ENCODE measurements at places on chromosomes 1 and 21.

DNA sequence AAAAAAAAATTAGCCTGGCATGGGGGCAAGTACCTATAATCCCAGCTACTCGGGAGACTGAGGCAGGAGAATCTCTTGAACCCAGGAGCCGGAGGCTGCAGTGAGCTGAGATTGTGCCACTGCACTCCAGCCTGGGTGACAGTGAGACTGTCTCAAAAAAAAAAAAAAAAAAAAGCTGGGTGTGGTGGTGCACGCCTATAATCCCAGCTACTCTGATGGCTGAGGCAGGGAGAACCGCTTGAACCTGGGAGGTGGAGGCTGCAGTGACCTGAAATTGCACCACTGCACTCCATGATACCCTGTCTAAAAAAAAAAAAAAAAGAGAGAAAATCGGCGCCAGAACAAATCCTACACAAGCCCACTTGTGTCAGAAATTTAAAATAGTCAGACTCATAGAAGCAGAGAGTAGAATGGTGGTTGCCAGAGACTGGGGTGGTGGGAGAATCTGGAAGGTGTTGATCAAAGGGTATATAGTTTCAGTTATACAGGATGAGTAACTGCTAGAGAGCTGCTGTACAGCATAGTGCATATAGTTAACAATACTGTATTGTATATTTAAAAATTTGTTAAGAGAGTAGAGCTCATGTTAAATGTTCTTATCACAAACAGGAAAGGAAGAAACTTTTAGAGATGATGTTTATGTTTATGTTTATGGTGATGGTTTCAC, 9.6 kb downstream of the DIP2A start:
- DNase-seq: no peak

DNA sequence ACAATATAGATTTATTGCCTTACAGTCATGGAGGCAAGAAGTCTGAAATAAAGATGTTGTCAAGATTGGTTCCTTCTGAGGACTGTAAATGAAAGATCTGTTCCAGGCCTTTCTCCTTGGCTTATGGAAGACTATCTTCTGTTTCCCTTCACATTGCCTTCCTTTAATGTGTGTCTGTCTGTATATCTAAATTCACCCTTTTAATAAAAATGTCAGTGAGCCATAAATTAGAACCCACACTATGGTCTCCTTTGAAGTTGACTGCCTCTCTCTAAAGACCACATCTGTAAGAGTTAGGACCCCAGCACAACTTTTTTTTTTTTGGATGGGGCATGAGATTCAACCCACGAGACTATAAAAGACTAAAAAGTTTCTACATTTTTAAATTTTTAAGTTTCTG, 305.8 kb downstream of the KCNT2 start:
- no peak for DNase-seq

DNA sequence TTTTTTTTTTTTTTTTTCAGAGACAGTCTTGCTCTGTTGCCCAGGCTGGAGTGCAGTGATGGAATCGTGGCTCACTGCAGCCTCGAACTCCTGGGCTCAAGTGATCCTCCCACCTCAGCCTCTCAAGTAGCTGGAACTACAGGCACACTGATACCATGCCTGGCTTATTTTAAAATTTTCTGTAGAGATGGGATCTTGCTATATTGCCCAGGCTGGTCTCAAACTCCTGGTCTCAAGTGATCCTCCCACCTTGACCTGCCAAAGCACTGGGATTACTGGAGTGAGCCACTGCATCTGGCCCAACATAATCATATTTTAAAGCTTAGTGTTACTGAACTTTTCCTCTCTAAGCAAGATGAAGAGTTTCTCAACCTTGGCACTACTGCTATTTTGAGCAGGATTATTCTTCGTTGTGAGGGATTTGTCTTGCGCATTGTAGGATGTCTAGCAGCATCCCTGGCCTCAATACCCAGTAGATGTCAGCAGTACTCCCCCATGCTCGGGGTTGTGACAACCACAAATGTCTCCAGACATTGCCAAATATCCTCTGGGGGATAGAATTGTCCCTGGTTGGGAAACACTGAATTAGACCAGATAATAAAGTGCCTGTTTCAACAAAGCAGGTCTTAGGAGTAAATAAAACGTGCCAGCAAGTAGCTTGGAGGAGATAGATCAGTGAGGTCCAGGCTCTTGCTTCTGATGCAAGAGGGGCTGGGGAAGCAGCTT, 15.1 kb upstream of the THRAP3 start:
- DNase-seq: no peak

DNA sequence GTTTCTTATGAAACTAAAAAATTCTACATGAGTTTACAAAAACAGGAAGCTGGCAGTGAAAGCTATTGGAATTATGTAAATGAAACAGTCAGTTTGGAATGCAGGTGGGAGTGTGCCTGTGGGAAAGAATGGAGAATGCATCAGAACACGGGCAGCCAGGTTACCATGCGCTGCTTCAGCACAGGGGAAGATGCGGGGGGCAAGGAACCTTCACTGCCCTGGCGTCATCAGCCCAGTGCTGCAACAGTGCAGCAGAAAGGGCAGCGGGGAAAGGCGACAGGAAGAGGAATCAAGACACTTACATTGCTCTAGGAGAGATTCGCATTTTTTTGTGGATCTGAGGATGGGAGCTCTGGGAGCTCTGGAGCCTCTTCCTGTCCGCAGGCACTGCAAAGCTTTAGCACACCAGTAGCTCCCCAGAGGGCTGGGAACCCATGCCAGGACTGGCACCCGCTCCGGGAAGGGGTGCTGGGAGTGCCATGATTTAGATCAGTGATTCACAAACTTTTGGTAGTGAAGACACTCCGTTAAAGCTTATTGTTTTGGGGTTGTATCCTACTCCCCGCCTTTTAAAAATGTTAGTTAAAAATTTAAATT, 64.1 kb upstream of the WDR26 start:
- peak; percentile 96 for DNase-seq

DNA sequence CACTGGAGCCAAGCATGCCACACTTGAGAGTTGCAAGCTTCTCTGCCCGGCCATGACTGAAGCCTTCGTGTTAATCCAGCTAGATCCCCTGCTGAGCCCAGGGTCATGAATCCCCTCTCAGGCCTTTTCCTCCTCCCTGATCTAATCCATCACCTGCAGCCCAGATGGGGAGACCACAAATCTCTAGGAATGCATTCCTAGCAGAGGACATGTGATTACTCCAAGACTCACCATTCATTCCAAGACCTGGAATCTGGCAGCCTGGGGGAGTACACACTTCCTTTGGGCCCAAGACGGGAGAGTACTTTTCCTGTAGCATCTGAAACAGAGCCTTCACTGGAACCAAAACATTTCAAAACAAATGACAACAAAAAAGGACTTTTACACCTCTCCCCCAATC, 269.3 kb upstream of the NFIA start:
- DNase-seq: no peak

DNA sequence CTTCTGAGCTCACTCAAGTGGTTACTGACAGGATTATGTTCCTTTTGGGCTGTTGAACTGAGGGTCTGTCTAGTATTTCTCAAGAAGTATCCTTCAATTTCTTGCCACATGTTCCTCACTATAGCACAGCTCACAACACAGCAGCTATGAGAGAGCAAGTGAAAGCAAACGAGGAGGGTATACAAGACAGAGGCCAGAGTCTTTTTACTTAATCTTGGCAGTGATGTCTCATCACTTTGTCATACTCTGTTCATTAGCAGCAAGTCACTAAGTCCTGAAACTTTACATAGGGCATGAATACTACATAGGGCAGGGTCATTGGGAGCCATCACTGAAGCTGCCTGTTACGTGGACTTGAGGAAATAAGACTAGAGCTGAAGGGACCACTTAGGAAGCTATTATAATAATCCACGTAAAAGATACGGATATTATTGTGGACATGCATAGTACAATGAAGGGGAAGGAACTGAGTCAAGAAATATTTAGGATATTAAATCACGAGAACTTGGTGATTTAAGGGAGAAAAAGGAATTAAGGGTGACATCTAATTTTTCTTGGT, 63.7 kb downstream of the SLC30A7 start:
- DNase-seq: no peak

- DNase-seq: no peak
These were observed 44.1 kb downstream of the SMYD3 start for GRCh38 chr1:246462986-246463385.

DNA sequence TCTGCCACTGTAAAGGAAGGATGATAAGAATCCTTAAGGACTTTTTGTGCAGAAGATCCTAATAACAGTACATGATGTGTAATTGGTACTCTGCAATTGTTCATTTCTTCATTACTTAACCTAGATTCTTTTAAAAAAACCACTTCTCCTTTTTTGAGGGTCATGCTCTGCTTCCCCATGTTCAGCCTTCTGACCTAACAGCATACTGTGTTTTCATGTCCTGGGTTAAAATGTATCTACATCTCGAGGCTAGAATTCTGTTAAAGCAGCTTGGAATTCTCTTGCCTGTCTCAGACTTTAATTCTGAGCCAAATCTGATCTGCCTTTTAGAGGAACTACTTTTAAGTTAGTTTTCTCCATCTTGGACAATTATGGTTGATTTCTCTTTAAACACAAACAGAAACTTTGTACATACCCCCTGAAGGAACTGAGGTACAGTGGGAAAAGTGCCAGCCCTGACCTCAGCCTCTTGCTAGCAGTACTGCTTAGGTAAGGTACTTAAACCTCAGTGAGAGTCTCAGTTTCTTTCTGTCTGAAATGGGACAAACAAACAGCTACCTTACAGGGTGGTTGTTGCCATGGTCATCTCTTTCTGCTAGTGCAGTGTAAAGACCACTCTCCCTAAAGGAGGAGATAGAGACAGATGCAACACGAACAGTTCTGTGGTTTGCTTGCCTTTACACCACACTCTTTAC, 103.2 kb upstream of the DYNLT5 start:
- peak; percentile 31 for DNase-seq

GRCh38 chr1:45002650-45003645, 8.2 kb downstream of the HECTD3 start:
- no peak for DNase-seq

GRCh38 chr1:63987014-63987627, 213.3 kb downstream of the ROR1 start:
- DNase-seq: no peak

DNA sequence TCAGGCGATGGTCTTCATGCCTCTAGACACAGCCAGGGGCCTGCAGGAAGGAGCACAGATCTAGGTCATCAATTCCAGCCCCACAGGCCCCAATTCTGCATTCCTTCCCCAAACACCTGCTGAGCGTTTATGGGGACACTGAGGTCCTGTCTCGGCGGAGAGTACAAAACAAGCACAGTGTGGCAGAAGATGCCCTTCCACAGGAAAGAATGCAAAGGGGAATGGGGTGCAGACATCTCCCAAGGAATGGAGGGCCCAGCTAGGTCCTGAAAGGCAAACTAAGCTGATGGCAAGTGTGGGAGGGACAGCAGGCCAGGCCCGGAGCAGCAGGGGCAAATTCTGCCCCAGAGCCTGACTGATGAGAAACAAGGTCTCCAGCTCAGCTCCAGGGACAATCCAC, 3.5 kb upstream of the S100A8 start:
- DNase-seq: no peak

GRCh38 chr21:16773206-16773605, 739.6 kb upstream of the CXADR start:
- peak; percentile 3 for DNase-seq

- no peak for DNase-seq
These were observed 10.4 kb downstream of the KRTAP10-1 start for GRCh38 chr21:44529503-44530125.

GRCh38 chr1:31798433-31799195, 17.2 kb downstream of the SPOCD1 start:
- DNase-seq: peak; percentile 64

- DNase-seq: no peak
These were observed 32.0 kb downstream of the CD34 start for GRCh38 chr1:207878939-207879338.

DNA sequence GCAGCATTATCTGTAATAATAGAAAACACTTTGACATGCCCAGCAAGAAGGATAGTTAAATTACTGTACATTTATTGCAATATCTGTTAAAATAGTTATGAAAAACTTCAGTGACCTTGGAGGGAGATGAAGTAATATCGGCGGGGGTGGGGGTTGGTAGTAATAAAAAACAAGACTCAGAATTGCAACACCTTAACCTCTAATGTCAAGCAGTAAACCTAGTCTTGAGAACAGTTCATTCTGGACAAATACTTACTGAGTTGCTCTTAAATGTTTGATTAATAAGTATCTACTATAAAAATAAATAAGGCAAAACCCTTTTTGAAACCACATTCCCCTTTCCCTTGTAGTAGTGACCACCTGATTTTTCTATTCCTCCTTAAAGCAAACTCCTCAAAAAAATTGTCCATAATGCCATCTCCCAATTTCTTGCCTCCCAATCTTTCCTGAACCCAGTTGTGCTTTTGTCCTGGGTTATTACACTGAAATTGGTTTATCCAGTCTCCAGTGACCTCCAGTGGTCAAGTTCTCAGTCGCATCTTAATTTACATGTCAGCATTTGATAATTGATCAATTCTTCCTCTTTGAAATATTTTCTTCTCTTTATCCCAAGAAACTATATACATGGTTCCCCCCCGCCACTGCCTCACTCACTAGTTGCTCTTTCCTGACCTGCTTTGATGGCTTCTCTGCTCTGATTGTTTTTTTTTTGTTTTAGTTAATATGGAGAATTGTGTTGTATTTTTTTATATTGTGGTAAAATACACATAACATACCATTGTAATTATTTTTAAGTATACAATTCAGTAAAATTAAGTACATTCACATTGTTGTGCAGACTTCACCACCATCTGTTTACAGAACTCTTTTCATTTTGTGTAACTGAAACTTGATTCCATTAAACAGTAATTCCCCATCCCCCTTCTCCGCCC, 36.8 kb downstream of the RAP1A start:
- DNase-seq: peak; percentile 73

- no peak for DNase-seq
These were observed 133.4 kb upstream of the FGGY start for GRCh38 chr1:59163268-59164092.

DNA sequence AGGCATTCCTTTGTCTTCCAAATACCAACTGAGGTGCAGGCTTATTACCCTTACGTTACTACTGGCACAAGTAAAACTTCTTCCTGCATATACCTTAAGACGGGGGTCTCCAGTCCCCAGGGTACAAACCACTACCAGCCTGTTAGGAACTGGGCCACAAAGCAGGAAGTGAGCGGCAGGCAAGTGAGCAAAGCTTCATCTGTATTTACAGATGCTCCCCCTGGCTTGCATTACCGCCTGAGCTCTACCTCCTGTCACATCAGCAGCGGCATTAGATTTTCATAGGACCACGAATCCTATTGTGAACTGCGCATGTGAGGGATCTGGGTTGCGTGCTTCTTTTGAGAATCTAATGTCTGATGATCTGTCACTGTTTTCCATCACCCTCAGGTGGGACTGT, 113.1 kb downstream of the SLC45A1 start:
- DNase-seq: no peak

DNA sequence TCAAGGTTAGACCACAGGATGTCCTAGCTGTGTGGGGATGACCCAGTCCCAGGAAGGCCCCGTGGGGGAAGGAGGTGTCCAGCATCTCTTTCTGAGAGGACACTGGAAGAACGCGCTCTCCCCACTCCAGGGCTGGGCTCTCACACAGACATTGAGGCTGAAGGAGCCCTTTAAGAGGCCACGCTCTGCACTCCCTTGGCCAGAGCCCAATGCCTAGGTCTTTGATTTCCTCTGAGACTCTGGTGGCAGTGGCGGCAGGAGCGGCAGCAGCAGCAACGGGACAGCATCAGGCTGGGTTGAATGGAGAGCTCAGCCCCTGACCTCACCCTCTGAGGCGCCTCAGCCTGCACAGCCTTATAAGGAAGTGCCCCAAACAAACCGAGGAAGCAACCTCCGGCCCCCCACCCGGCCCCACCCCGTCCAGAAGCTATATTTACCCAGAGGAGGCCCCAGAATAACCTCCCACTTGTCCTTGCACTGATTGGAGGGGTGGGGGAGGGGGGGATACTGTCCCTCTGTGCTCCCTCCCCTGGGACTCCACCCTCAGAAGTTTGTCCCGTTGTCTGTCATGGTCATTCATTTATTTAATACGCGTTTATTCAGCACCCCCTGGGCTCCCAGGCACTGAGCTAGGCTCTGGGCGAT, 12.3 kb downstream of the NES start:
- DNase-seq: no peak

Data from kidney glomerular epithelial cell (primary cell).